ENCODE measurements at places on chromosomes 1 and 21.

GRCh38 chr1:62720946-62721554 is 32.9 kb upstream of the DOCK7 start:
- no peak for DNase-seq

DNA sequence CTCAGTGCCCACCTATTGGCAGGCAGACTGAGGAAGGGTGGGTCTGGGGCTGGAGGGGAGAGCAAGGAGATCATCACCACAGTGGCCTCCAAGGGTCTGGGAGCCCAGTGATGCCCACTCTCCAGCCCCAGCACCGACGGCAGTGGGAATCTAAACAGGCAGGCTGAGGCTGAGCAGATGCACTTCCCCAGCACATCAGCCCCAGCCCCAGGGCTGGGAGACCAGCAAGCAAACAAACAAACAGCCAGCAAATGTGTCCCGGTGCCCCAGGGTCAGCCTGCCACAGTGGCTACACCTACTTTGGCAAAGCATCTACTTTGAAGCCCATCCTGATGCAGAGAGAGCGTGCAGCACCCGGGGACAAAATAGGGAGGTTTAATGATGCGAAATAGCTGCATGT is 216.3 kb upstream of the ZC3H12A start:
- no peak for DNase-seq

DNA sequence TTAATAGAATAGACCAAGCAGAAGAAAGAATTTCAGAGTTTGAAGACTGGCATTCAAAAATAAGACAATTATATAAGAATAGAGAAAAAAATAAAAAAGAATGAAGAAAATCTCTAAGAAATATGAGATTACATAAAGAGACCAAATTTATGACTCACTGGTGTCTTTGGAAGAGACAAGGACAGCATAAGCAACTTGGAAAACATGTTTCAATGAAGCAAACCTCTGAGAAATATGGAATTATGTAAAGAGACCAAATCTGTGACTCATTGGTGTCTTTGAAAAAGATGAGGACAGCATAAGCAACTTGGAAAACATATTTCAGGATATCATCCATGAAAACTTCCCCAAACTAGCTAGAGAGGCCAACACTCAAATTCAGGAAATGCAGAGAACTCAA is 60.4 kb upstream of the LYPLAL1 start:
- DNase-seq, result no peak

DNA sequence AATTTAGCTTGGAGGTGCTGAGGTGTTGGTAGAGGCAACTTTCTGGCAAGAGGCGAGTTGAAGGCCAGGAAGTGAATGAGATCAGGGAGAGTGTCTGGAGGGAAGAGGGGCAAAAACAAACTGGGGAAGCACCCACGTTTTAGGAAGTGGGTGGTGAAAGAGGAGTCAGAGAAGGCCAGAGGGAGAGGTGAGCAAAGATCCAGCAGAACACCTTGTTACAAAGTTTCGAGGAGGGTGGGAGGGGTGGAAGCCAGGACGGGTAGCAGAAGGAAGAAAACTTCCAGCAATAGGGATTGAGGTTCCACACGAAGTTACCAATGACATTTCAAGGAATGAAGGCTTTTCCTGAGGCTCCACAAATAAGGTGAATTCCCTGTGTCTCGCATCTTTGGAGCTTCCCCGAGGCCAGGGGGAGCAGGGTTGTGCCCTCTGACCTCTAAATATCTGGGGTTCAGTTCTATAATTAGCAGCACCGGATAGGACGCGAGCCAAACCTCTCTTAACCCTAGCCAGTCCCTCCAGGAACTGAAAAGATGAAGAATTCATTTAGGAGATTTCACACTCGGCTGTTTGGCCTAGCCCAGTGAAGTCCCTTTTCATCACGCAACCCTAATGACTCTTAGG is 578 bp upstream of the SESN2 start:
- no peak for DNase-seq

DNA sequence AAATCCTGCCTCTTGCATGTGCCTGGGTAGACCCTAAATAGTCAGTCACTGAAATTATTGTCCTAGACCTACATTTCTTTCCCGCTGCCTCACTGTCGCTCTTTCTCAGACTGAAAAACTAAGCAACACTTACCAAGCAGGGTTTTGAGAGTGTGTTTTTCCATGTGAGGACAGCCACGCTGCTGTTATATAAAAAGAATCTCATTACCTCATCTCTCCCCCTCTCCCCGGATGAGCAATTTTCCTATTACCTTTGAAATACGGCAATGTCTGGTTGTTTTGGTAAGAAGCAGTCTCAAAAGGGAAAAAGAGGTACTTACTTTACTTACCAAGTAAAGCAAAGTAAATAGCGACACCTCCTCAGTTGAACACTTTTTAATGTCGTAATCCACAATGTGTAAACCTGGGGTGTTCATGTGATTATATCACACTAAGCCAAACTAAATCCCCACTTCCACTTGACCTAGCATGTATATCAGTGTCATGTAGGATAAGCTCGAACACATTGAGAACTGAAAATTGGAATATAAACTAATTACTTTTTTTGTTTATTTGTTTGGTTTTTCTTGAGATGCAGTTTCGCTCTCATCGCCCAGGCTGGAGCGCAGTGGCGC is 12.2 kb upstream of the VN1R5 start:
- no peak for DNase-seq

DNA sequence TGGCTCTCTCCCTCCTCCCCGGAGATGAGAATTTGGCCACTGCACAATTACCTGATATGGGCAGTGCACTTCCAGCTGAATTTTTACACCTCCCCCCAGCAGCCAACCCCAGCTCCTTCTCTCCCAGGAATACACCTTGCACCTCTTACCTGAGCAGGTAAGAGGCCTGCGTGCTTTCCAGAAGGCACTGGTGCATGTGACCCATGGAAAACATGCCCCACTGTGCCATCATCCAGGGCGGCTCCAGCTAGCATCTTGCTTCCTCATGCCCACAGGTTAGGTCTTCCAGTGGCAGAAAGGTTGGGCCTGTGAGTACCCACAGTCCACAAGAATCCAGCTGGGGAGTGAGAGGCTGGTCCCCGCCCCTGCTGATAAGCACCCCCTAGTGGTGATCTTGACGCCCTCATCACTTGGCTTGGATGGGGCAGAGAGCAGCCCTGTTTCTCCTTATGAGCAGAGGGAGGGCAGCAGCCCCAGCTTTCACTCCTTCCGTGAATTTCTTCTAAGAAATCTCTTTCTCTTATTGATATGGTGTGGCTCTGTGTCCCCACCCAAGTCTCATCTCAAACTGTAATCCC is 57.8 kb downstream of the EDARADD start:
- DNase-seq, result no peak

GRCh38 chr1:8408151-8408839 is 90.4 kb downstream of the SLC45A1 start:
- DNase-seq, result peak; percentile 83

DNA sequence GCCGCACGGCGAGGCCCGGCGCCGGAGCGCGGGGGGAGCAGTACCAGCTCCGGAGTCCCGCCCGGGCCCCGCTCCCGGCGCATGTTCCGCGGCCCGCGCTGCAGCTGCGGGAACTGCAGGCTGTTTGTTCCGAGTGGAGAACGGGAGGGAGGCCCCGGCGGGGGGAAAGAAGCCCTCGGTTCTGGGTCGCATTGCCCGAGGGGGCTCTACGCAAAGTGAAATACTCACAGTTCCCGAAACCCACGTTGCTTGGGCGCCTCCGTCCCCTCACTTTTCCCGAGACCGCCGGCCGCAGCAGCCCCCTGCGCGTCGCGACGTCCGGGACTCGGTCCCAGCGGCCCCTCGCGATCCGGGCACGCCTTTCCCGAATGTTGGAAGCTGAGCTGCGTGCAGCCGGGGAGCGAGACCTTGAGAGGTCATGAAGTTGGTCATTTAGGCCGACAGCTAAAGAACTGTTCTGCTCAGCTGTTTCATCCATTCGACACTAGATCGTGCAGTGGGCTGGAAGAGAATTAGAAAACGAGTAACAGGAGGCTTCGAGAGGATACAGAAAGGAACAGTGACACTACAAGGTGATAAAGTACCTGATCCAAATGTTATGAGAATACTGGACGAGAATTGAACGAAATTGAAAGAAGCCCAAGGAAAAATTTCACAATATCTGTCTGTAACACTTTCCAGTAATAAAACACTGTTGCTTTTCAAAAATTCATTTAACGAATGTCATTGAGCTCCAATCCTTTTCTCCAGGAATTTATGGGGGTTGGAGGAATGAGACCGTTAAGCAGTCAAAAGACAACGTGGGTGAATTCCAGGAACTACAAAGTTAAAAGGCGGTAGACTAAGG is 657 bp upstream of the LIN9 start:
- DNase-seq, result no peak

- no peak for DNase-seq
These were observed 8.8 kb downstream of the SYF2 start for GRCh38 chr1:25223471-25223870.

All from skeletal muscle cell (primary cell).